NCI-H446 treated with DMSO at 0.1 percent for 48 hours (cell line): ENCODE measurements at places on chromosomes 12 and 14.

- DNase-seq = no peak
Observed at GRCh38 chr12:48004053-48004941, at the start of gene COL2A1. COL2A1 (minus strand) TSS chr12:48004476; CDS start chr12:48004321, 155 bp downstream.

DNA sequence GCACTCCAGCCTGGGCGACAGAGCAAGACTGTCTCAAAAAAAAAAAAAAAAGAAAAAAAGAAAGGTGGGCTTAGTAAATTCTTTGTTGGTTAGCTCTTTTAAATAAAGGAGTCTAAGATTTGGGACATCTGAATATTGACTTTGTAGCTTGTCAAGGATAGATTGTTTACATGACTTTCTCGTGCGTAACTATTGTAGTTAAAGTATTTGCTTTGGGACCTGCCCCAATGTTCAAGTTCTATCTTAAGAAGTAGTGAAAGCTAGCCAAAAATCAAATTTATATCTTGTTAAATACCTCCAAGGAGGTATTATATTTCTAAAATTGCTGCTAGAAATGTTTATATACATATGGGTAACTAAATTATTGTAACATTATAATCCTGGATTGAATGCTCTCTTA is 32.4 kb downstream of the PTPN21 start:
- DNase-seq = no peak

DNA sequence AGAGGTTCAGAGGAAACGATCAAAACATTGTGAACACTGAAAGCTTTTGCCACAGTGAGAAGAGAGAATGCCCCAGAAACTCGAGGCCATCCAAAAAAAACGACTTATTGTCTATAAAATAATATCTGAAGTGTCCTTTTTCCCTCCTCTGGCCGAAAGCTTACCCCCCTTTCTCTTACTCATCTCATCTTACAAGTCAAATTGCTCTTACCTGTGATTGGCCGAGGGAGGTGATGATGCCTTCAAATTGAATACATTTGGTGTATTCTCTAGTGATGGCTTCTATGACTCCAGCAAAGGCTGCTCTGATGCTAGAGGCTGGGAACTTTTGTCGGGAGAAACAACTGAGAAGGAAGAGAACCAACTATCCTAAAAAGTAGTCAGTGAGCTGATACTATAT is 90.7 kb downstream of the PTCSC3 start:
- no peak for DNase-seq

GRCh38 chr14:92105893-92106142 is 564 bp downstream of the ATXN3 start:
- peak; percentile 54 for DNase-seq

- DNase-seq = no peak
Observed at GRCh38 chr12:74846116-74846515, 308.5 kb downstream of the ATXN7L3B start.

DNA sequence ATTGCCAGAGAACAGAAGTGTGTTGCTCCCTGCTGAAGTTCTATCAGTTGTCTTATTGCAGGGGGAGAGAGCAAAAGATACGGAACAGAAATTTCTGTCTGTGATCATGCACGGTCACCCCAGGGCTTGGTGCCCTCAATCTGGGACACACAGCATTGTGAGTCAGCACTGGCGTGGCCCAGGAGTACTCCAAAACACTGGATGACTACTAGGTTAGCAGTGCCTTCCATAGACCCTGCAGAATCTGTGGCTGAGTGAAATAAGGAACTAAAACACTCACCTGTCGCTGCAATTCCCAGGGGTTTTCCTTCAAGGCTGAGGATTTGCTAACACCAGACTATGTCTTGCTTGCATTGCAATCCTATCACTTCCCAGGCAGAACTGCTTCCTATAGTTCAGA is 165.5 kb downstream of the ANO6 start:
- DNase-seq = no peak

GRCh38 chr12:103952497-103952896 is 13.2 kb upstream of the TDG start:
- DNase-seq = no peak

DNA sequence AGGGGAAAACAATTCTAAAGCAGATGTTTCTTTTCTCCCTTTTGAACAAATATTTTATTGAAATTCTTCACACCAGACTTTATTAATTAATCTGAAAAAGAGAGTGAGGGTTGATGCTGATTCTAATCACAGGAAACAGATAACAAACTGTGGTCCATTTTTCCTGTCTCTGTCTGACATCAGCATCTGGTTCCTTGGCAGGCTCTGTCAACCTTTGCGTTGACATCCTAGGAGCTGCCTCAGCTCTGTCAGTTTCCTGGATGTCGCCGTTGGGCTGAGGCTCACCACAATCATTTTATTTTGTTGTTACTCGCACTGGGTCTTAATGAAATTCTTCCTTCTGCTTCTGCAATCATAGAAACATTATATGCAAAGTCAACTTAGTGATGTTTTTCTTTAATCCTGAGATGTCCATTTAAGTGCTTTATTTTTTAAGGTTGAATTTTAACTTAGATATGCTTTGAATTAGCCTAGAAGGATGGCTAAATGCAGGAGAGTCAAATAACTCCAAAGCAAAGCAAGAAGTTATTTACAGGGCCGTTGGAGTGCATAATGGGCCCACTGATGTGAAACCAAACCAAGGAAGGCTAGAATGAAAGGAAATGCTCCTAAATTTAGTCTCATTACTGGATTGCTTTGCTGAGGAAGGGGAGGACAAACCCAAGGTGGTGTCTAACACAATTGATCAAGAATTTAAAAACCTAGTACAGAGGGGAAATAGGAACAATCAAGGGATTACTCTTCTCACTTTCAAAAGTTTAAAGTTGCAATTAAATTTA is 542.4 kb downstream of the FLRT2 start:
- no peak for DNase-seq

- DNase-seq = no peak
Observed at GRCh38 chr14:57732463-57733285, 133.2 kb downstream of the SLC35F4 start.

DNA sequence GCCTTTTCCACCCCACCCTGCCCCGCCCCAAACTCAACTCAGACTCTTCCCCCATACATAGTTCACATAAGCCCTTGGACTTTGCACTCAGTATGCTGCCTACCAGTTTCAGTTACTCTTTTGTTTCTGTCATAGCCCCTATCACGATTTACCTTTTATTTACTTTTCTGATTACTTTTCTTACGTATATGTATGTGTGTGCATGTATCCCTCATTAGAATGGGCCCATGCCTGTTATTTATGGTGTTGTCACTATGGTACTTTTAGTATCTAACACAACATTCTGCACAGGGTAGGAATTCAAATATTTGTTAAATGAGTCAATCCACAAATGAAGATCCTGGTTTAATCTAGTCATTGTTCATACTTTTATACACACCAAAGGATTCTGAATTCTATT is 16.5 kb upstream of the LUM start:
- no peak for DNase-seq

GRCh38 chr14:51451561-51451960 is 200.1 kb upstream of the FRMD6 start:
- no peak for DNase-seq

DNA sequence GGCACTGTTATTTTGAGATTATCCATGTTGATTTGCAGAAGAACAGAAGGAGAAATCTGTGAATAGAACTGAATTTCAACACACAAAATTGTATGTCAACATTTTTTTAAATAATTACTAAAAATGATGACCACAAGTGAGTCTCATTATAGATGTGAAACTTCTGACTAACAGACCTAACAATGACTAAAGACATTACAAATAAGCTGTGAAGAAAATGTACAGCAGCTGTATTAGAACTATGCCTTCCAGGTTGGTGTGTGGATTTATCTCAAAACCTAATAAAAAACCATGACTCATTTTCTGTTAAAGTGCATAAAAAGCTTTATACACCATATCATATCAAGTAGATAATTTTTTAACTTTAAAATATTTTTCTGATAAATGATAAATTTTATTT is 22.5 kb upstream of the FOXG1 start:
- DNase-seq = no peak

GRCh38 chr14:45284802-45285201 is 31.8 kb upstream of the MIS18BP1 start:
- no peak for DNase-seq

DNA sequence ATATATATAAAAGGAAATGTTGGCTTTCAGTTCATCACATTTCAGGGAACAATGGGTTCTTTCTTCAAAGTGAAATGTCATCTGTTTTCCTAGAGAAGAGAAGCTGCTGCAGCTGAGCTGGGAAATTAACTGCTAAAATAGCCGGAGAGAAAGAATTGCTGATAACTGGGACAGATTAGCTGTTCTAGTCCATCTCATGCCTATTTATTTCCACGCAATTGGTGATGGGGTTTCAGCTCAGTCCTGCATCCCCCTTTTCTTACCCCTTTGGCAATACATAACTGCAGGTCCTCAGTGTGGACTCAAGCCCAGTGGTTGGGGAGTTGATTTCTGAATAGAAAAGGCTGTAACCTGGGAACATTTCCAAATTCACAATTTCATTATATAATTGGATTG is 436.9 kb upstream of the TMEM132C start:
- DNase-seq = no peak

DNA sequence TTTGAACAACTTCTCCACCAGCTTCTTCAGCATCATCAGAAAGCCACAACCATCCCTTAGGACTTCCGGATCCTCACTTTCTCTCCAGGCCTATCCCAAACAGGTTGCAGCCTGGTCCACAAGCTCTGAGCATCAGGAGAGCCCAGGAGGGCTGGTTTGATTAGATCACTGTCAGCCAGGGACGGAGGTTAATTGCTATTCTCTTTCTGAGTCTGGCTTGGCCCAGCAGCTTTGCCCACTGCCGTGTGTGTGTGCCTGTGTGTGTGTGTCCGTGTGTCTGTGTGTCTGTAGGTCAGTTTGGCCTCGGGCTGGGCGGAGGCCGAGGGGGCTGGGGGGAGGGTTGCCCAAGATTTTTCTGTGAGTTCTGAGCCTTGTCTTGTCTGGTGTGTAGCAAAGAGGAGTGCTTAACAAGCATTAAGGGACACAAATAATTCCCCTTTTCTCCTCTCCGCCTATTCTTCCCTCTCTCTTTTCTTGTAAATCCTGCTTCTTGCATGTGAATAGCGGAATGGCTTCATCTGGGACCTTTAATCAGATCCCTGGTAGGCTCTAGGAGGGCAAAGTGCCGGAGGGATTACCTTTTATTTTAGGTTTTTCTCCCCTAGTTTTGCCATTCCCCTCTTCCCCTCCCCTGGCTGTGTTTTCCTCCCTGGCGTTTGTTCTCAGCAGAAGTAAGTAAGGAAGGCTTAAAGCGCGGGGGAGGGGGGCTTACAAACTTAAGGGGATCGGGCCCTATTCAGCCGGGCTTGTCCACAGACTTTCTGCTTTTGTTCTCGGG is 138.2 kb upstream of the LHX5 start:
- DNase-seq = no peak

GRCh38 chr14:86613126-86613525 is 1083.2 kb downstream of the FLRT2 start:
- DNase-seq = no peak

DNA sequence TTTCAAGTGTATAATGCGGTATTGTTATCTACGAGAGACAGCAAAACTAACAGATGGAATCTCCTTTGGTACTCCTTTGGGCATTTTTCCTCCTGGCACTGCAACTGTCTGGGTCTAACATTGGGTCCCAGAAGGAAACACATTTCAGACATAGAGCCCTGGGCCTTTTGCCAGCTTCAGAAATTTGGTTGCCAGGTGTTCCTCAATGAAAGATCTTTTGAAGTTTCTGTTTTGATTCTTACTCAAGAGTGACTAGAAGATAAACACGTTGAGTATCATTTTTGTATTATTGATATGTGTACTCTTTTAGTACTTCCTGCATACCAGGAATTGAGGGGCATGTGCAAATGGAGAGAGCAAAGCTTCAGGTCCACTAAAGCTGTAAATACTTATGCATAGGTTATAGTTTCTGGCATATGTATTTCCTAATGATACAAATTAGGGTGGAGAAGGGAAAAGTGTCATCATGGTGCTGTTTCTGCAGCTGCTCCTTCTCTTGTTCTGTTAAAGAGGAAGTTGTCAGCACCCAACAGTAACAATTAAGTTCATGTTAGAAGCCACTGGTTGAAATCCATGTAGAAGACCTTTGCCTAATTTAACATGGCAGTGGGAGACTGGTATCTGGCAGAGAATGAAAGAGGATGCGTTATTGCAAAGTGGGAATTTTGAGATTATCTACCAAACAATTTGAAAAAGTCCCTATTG is 53.5 kb downstream of the SLC38A6 start:
- no peak for DNase-seq

DNA sequence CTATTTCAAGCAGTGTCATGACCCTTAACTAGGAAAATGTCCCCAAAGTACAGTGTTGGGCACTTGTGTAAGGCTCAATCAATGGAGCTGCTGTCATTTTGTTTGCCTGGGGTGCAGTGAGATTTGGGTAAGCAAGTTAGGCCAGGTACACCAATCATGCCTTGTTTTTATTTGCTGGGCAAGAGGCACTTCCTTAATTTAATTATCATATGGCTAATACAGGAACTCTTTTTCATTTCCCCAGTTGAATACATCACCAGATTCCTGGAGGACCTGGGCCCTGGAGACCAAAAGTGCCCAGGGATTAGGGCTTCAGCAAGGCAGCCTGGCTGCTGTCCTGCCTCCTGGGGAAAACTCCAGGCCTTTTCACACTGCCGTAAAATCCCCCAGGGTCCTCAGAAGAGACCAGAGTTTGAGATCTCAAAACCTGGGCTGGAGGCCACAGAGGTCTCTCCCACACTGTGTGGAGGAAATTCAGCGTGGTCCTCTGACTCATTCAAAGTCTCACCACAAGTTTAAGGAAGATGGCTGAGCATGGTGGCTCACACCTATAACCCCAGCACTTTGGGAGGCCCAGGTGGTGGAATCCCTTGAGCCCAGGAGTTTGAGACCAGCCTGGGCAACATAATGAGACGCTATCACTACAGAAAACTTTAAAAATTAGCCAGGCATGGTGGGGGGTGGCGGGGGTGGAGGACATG is 28.4 kb upstream of the FOXN3 start:
- DNase-seq = no peak

DNA sequence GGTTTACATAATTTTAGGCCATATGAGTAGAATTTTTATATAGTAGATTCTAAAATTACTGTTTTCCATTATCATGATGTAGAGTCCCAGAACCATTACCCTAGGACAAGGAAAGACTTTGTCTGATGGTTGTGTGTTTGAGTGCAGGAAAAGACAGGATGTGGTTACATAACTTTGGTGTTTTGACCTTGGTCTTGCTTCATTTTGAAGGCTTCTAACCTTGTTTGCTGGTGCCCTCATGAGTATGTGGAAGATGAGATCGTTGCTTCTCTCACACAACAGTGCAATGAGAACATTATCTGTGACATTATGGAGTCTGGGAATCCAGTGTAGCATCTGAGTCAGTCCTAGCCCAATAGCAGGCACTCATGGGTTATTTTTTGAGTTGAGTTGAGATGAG is 106.2 kb downstream of the IGF1 start:
- no peak for DNase-seq
